ENCODE measurements at places on chromosomes 1 and 21.

DNA sequence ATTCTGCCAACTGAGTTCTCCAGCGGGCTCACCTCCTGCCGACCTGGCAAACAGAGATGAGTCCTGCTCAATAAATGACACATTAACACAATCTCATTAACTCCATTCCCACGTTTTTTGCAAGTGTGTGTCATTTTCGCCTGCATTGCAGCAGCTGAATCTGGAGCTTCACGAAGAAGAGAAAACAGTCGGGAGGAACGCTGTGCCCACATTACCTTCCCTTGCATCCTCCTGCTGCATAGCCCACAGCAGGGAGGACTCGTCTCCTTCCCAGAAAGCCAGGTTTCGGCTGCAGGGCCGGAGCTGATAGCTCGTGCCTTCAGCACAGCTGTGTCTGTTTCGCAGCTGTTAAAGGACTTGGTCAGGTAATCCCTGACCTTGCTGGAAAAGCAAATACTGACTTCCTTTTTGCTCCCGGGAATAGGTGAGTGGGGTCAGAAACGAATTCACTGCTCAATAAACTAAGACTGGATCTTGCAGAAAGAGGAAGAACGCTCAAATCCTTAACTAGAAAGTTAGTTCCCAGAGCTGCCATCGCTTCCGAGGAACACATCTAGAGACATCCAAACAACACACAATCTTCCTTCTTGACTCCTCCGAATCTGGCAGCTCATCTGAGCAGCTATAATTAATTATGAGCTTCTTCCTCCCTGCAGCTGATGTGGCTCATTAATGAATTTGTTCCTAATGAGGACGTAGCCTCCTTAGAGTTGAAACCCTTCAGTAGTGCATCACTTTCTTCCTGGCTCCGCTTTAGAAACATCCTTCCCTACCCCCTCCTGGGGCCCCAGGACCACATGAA, 33.0 kb downstream of the KANK4 start:
- no peak for DNase-seq

GRCh38 chr21:36145259-36145658, 10.4 kb downstream of the CBR3 start:
- DNase-seq, result no peak

DNA sequence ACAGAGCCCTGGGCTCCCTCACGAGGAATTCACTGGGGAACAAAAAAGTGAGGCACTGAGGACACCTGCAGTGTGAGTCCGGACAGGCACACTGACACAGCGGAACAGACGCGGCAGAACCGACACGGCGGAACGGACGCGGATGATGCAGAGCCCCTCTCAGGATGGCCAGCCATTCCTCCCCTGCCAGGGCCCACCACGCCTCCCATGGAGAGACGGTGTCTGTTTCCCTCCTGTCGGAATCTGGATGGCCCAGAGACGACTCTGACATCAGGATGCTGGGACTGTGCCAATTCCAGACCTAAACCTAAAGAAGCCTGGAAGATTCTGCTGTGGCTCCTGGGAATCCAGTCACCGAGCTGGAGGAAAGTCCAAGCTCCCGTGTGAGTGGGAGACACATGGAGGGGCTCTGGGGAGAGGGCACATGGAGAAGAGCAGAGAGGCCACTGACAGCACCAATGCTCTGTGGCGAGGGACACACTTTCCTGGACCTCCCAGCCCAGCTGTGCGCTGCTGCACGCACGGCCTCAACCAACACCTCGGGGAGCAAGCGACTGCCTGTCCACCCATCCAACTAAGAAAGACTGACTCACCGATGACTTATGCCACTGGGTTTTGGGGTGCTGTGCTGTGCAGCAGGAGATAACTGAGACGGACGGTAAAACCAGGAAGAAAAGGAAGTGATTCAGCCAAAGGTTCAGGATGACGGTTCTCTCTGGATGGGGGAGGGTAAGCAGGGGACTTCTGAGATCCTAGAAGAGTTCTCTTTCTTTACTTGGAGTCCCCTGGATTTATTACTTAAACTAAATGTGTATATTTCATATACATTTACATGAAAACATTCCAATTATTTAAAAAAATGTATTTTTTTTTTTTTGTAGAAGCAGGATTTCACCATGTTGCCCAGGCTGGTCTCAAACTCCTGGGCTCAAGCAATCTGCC, 23.3 kb downstream of the ZBTB17 start:
- DNase-seq, result no peak

- no peak for DNase-seq
These were observed 2.2 kb downstream of the IL10RB start for GRCh38 chr21:33268393-33268736.

- DNase-seq, result no peak
These were observed 120.7 kb downstream of the MAP3K21 start for GRCh38 chr1:233448109-233448689.

DNA sequence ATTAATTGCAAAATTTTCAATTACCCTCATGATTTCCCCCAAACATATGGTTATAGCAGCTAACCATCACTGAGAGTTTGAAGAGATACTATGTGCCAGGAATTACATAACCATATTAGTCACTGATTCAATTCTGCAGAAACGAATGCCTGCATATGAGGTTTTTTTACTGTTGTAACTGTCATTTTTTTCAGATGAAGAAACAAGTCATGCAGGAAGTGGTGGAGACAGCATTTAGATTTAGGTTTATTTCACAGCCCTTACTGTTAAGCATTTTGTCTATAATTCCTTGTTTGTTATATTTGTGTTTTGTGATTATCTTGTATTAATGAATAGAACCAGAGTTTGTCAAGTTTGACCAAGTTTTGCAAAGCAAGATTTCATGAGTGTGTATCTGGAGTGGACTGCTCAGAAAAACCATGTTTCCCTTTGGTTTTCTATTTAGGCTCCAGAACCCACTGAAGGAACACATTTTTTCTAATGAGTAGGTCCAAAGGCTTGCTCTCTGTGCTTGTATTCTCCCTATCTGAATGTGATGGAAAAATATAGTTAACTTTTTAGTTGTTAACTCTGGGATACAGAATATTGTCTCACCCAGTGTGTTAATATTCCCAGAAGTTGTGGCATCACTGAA, 308.5 kb upstream of the ADAMTS5 start:
- DNase-seq, result no peak

- no peak for DNase-seq
These were observed 21.2 kb downstream of the ARID1A start for GRCh38 chr1:26717017-26717491.

GRCh38 chr1:193019442-193020026, 39.6 kb downstream of the UCHL5 start:
- peak; percentile 45 for DNase-seq

DNA sequence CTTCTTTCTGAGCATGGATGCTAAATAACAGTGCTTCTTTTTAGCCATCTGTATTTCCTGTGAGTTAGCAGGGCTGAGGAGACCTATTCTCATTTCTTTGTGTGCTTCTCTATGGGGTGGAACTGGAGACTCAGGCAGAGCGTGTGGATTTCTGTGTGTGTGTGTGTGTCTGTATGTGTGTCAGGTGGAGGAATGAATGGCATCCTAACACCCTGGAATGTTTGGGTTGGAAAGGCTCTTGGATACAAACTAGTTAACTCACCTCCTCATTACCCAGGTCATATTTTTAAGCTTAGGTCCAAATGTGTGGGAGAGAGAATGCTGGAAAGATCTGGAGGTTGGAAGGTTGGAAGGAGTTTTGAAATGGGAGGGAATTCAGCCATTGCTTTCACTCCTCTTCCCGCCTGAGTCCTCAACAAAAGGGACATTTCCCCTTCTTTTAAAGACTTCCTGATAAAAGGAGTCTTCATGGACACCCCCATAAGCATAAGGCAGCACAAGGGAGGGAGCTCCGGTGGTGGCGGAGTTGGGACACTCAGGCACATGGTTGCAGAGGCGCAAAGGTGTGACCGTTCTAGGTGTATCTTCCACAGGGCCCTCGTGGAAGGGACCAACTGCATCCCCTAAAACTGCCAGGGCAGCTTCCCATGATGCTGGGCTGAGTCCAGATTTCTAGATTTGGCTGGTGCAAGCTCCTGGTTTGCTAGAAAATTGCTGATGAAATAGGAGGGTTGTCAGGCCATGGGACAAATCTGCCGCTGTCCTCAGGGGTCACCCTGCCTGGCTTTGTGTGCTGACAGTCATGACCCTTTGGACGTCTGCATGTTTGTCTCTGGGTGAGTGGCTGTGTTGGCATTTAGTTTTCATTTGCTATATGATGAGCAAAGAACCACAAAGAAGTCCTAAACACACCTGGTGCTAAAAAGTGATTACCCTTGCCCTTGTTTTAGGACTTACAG, 37.6 kb downstream of the MTARC1 start:
- DNase-seq, result no peak

- DNase-seq, result no peak
These were observed 10.4 kb upstream of the SGIP1 start for GRCh38 chr1:66523562-66523961.

DNA sequence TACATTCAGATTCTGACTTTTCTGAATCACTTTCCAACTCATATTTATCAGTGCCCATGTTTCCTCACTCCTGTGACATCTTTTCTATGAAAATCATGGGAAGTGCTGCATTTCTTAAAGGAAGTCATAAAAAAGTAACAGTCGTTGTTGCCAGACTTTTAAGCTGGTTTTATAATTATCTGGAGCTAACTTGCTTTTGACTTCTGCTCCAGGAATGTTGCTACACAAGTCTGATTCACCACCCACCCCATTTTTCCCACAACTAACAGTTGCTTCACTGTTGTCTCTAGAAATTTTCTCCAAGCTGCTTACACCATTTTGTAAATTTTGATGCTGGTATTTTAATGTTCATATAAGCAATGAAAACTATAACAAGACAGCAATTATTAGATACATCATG, 12.2 kb downstream of the FCRLB start:
- DNase-seq, result peak; percentile 70

DNA sequence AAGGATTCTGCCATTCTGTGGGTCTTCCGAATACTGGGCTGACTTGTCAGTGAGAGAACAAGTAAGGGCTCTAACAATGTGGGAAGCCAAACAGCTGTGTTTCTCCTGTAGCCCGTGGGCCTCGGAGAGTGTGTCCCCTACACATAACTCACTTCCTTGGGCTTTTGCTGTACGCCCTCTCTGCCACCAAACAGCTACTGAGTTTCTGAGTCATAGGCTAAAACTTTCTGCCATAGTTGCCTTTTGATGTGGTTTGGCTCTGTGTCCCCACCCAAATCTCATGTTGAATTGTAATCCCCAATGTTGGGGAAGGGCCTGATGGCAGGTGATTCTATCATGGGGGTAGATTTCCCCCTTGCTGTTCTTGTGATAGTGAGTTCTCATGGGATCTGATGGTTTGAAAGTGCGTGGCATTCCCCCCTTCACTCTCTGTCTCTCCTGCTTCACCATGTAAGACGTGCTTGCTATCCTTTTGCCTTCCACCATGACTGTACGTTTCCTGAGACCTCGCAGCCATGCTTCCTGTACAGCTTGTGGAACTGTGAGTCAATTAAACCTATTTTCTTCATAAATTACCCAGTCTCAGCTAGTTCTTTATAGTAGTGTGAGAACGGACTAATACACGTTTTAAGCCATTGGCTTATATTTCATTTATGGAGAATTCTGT, 194.8 kb upstream of the HMCN1 start:
- DNase-seq, result no peak

GRCh38 chr1:167099851-167100250, 6.0 kb downstream of the STYXL2 start:
- no peak for DNase-seq

GRCh38 chr1:46394108-46394871, at the start of gene FAAH:
Gene FAAH (plus strand): TSS chr1:46394317. CDS start chr1:46394349, 32 bp downstream.
- DNase-seq, result no peak

- no peak for DNase-seq
These were observed 57.4 kb downstream of the BRINP2 start for GRCh38 chr1:177227978-177228692.

GRCh38 chr1:74517599-74518051, 5.2 kb upstream of the LRRC53 start:
- no peak for DNase-seq

GRCh38 chr21:36229181-36229580, 72.6 kb downstream of the DOP1B start:
- DNase-seq, result no peak

DNA sequence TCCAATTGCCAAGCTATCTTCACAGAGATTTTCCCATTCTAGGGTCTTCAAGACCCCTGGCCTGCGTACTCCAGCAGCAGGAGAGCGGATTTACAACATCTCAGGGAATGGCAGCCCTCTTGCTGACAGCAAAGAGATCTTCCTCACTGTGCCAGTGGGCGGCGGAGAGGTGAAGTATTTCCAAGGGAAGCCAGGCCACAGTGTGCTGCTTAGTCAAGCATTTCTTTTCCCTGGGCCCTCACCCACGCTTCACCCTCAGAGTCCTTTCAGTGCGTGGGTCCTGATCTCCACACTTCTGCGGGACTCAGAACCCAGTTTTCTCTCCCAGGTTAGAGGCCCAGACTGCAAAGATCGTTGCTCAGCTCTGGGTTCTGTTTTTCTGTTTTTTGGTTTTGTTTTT, 13.1 kb downstream of the CDCA8 start:
- no peak for DNase-seq

DNA sequence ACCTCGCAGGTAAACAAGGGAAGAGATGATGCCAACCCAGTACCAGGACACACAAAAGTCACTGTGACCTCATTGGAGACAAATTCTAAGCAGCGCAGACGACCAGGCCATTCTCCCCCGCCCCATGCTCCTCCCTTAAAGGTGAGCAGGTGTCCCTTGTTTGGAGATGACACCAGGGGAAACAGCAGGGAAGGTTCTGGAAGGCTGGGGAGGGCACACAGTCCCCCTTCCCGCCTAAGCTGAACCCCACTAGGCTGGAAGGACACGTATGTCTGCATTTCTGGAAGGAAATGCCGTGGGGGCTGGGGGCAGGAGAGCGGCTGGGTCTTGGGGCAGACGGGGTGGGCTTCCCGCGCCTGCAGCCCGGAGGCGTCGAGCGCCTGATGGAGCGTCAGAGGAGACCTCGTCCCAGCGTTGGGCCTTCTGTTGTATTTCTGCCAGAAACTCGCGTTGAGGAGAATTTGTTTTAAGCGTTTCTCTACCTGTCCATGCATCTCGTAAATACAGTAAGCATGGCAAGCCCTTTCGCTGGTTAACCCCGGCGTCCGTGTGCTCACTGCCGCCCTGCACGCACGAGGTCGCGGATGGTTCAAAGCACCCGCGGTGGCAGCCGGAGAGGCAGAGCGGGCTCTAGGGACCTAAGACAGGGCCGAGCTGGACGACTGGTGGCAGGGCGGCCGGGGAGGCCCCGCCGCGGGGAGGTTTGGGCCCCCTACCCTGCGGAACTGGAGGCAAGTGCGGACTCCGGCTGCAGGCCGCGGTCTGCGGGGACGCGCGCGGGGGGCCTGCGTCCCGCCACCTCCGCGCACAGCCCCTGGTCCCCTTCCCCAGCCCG, 1.2 kb upstream of the LHX4 start:
- DNase-seq, result no peak

DNA sequence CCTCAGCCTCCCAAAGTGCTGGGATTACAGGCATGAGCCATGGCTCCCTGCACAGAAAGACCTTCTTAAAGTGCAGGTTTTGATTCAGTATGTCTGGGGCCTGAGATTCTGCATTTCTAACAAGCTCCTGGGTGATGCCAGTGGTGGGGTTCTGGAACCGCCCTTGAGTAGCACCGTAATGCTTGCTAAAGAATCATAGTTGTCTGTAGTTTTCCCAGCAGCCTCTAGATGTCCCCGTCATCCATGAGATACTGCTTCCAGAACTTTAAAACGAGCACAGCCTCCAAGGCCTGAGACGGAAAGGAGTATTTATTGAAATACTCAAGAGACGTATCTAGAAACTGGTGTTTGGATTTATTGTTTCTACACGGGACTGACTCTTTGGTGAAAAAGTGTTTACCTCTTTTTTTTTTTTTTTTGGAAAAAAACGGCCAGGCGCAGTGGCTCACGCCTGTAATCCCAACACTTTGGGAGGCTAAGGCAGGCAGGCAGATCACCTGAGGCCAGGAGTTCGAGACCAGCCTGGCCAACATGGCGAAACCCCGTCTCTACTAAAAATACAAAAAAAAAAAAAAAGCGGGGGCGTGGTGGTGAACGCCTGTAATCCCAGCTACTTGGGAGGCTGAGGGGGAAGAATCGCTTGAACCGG, 2.6 kb upstream of the TOR3A start:
- DNase-seq, result peak; percentile 71

Data from COLO829 (cell line).